Gastroesophageal sphincter (tissue), 4 donors: ENCODE measurements at places on chromosomes 11 and 22.

DNA sequence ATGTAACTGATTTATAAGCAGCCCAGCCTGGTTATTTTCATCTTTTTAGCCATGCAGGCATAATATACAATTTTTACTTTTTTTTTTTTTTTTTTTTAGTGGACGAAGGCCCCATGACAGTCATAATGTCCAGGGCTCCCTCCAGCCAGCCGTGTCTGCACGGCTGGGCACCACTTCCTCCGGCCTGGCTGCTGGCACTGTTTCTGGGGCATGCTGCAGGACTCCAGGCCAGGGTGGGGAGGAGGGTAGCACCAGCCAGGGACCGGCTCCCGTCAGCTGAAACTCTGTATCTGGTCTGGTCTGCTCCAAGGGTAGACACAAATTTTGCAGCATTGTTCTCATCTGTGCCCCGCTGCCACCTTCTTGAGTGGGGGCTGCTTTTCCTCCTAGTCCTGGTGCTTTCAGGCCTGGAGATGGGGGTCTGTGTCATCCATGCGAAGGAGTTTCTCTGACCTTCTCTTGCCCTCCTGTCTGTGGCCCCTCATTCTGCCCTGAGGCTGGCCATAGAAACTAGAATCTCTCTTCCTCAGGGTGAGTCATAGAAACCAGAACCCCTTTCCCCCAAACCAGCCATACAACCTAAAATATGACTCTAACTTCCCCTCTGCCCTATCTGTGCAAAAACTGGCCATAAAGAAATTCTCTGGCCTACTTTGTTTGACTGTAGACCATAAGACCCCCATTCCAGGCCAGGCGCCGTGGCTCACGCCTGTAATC, 9.2 kb upstream of the RRP7A start:
- H3K4me3 ChIP-seq, result no peak overlapping the region
- no peaks in the 10 kb centered on the region for H3K36me3 ChIP-seq
- no peaks in the 10 kb centered on the region for H3K4me1 ChIP-seq
- H3K27me3 ChIP-seq, result no peaks in the 10 kb centered on the region

DNA sequence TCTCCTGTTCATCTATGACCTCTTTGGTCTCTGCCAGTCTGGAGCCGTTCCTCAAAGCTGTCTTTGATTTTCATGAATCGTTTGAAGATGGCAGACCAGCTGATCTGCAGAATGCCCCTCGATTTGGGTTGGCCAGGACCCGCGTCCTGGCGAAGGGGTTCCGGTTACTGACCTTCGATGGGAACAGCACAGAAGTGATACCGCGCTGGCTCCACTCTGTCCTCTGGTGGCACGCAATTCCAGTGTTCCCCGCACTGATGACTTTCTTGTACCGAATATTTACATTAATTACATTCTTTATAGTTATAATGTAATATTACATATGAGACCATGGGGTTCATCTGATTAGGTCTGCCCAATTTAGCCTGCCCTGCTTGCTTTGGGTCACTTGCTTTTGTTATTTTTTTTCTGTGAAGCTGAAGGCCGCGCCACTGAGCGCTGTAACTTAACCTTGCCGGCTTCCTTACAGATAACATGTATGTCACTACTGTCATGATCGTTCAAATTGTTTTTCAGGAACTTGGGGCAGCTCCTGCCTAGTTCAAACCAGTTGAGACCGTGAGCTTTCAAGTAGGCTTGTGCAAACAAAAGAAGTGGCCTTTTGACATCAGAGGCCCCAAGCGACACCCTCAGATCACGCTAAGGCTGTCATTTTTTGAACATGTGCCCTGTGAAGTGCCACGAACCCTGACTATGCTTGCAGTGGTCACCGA, 4.1 kb upstream of the USP18 start:
- no peak for ATAC-seq
- peaks cover 38% of the 10 kb centered on the region for H3K4me1 ChIP-seq
- H3K27me3 ChIP-seq, result no peaks in the 10 kb centered on the region
- no peaks in the 10 kb centered on the region for H3K36me3 ChIP-seq
- peak overlapping the region; percentile 12 for H3K27ac ChIP-seq

- no peak overlapping the region for H3K27ac ChIP-seq
- H3K36me3 ChIP-seq, result peaks cover 63% of the 10 kb centered on the region
- peaks cover 28% of the 10 kb centered on the region for H3K4me1 ChIP-seq
- H3K4me3 ChIP-seq, result no peak overlapping the region
- no peak for ATAC-seq
- H3K27me3 ChIP-seq, result peaks cover 7% of the 10 kb centered on the region
These were observed 29.6 kb downstream of the SHANK3 start for GRCh38 chr22:50702261-50702671.

- H3K4me3 ChIP-seq, result no peak overlapping the region
These were observed 279.7 kb downstream of the SWAP70 start for GRCh38 chr11:9943386-9944110.

- H3K4me3 ChIP-seq, result no peak overlapping the region
- H3K27ac ChIP-seq, result no peak overlapping the region
These were observed 12.1 kb downstream of the SPATA19 start for GRCh38 chr11:133832991-133833897.
